Omental fat pad (tissue), 4 donors: ENCODE measurements at places on chromosomes 2 and 18. TPM values are rescaled to one million over a fixed set of nuclear protein-coding genes. Genes with fewer than 3 reads are reported as not detected.

GRCh38 chr18:11091746-11092145 lies 57.6 kb downstream of the PIEZO2 start:
- no peak for DNase-seq

DNA sequence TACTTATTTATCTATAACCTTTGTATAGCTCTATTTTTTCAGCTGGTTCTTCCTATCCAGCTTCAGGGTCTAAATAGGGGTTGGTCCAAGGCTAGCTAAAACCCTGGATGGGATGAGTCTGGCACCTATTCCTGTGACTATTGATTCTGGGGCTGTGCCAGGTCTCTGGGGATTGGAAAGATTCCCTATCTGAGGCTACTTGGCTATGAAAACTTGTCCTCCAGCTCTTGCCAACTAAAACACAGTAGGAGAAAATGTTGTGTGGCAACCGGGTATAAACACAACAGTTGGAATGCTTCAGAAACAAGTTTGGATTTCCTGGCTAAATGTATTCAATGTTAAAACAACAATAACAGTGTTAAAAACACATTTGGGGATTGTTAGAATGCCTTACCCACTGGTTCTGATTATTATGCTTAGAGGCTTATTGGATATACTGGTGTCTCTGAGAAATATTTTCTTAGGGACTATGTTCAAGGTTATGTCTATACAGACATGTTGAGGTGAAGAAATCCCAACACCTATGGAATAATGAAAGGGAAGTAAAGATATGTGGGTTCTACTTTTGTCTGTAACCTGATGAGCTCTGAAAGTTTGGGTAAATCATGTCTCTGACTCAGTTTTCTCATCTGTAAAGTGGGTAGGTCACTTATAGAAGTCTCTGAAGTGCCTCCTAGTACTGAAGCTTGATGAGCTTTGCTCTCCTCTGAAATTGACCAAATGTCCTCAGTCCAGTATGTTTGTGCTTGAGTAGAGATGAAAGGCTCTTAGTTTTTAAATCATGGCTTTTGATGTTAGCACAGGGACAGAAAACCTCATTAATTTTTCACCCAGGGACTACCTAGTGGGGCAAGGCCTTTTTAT lies 460.7 kb downstream of the MTX2 start:
- no peak for DNase-seq

DNA sequence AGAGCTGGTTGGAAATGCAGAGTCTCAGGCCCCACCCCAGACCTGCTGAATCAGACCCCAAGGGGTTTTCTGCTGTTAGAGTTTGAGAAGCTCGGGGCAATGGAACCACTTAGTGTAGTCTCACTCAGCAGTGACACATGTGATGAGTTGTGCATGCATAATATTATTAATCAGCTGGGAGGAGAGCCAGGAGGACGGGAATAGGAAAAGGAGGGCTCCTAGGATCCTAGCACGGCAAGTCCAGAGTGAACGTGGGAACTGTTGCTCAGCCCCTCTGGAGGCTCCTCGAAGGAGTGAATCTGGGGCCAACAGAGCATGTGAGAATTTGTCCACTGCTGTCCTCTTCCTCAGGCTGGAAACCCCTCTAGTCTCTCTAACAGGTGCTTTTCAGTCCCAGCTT lies 87.1 kb downstream of the HS1BP3 start:
- no peak for DNase-seq

DNA sequence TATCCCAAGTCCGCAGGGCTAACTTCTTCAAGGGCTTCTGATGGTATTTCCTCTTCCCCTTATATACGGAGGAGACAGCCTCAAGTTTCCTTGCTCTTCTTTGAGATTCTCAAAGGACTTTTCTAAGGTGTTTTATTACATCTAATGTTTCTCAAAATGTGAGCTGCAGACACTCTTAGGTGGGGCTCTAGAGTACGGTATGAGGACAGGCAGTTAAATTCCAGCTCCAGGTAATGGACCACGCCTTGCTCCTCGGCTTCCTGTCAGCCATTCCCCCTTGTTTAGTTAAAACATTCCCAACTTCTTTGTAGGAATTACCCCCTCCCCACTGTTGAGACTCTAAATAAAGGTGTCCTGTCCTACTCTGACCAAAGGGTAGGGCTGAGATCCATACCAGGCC lies 131.9 kb downstream of the IRS1 start:
- DNase-seq = no peak

- no peak for DNase-seq
These were observed 179.4 kb downstream of the ALPK2 start for GRCh38 chr18:58449464-58449863.

DNA sequence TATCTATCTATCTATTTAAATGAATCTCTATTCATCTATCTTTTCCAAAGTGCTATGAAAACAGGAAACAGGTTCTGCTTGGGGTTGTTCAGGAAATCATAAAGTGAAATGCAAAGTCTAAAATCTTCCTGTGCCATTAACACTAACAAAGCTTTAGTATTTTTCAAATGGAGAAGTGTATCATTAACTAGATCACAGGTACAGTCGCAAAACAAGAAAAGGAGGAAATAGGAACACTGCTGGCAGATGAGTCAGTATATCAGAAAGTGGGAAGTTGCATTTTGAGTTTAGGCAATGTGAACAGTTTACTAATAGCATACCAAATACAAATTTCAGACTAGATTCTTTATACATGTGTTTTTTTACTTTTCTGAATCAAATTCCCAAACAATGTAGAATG lies 888.5 kb upstream of the FSHR start:
- DNase-seq = no peak

DNA sequence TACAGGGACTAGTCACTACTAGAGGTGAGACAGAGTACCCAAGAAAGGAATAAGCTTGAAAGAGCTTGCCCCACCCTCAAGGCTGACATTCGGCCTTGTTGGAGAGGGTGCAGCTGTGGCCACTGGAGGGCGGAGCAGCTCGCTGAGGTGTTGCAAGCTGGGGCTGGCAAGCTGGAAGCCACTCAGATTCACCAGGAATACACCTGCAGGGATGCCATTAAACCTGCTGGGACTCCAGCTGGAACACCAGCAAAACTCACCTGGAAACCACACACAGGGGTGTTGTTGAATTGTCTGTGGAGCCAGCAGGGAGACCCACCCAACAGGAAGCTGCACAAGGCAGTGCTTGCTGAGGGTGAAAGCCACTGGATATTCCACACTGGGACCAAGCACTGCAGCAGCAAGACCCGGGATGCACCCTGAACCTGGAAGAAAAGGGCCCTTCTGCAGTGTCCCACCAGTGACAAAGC lies 26.1 kb downstream of the KCTD18 start:
- no peak for DNase-seq

- DNase-seq = no peak
These were observed 74.9 kb upstream of the APCDD1 start for GRCh38 chr18:10379522-10379921.

- DNase-seq = no peak
These were observed 566.2 kb downstream of the GALR1 start for GRCh38 chr18:77815666-77816338.

DNA sequence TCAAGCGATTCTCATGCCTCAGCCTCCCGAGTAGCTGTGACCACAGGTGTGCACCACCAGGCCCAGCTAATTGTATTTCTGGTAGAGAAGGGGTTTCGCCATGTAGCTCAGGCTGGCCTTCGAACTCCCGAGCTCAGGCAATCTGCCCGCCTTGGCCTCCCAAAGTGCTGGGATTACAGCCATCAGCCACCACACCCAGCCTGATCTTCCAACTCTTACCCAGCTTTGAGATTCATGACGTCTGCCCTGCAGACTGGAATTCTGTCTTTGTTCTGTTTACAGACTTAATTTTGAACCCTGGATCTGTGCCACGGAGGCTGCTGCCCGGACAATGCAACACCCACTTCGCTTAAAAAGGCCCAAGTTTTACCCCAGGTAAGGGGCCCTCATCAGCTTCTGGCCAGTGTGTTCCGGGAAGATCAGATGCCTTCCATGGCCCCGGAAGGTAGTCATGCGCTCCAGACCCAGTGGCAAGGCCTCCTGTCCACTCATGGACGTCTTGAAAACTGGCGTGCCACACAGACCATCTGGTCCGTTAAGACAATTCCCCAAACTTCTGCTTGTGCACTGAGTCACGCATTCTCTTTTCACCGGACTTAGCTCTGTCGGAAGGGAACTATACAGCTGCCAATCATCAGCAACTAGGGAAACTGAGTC lies 5.5 kb downstream of the PXDN start:
- DNase-seq = peak; percentile 21

GRCh38 chr2:116073731-116074130 lies 1631.3 kb downstream of the DPP10 start:
- DNase-seq = no peak

DNA sequence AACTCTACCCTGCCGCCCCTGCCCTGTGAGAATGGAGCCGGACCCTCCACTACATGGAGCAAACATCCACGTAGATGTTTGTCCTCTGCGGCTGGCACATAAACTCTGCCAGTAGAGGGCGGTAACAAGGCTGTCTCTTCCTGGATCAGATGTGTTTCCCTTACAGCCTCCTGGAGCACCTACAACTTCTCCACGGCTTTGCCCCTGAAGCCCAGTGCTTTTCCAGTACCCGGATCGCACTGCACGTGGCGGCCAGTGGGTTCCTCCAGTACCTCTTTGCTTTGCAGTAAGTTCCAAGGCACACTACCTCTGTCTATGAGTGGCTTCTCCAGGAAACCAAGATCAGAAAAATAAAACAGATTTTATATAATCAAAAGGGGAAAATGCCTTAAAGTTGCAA lies 651.3 kb downstream of the DCDC2C start:
- no peak for DNase-seq

DNA sequence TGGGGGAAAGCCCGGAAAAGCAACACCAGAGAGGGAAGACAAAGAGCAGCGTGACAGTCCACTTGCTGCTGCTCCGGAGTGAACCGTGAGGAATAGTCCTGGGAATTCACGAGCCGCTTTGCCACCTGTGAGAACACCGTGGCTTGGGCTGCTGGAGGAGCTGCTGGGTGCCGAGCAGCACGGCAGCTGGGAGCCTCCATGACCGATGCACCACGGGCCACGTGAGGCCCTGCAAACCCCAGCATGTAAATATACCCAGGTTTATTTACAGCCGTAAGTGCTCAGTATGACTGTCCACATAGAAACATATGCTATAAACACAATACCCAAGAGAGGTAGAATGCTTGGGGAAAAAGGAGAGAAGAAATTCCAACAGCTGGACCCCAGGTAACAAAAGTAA lies 65.1 kb downstream of the SMIM21 start:
- DNase-seq = no peak

DNA sequence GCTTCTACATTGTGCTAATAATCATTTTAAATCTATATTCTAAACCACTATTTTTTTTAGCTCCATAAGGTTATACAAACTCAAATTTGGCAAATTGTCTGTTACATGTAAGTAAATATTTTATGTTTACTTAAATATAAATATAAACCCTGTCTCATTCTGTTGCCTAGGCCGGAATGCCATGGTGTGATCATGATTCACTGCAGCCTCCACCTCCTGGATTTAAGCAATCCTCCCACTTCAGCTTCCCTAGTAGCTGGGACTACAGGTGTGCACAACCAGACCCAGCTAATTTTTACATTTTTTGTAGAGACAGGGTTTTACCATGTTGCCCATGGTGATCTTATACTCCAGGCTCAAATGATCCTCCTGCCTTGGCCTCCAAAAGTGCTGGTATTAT lies 124.7 kb downstream of the MEIS1 start:
- no peak for DNase-seq

DNA sequence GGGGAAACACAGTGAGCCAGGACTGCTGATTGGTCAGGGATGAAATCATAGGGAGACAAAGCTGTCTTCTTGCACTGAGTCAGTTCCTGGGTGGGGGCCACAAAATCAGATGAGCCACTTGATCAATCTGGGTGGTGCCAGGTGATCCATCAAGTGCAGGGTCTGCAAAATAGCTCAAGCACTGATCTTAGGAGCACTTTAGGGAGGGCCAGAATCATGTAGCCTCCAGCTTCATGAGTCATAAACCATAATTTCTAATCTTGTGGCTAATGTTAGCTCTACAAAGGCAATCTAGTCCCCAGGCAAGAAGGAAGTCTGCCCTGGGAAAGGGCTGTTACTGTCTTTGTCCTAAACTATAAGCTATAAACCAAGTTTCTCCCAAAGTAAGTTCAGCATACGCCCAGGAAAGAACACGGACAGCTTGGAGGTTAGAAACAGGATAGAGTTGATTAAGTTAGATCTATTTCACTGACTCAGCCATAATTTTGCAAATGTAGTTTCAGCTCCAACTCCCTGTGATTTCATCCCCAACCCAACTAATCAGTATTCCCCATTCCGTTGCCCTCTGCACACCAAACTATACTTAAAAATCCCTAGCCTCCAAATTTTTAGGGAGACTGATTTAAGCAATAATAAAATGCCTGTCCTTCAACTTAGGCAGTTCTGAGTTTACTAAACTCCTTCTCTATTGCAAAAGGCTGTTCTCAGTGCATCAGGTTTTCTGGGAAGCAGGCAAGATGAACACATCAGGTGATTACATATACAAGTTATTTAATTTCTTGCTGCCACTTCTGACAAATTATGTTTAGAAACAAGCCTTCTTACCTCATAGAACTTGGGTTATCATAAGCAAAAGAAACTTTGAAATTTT lies 226.9 kb upstream of the SPOPL start:
- no peak for DNase-seq

GRCh38 chr2:189762229-189762550 lies 402 bp downstream of the OSGEPL1 start:
- no peak for DNase-seq

DNA sequence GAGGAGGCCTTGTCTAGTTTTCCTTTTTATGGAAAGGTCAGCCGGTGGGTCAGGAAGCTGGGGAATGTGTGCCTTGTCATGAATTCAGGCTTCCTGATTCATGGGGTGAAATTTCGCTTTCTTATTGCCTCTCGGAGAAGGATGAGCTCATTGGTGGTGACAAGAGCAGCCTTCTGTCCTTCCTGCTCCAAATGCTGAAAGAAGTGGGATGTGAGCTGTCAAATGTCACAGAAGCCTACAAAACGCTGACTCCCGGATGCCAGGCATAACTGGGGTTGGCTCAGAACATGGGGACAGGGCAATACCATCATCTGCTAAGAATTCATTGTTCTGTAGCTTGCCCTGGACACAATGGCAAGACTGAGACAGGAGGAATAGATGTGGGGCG lies 55.8 kb upstream of the FAM136A start:
- DNase-seq = no peak

- DNase-seq = no peak
These were observed 6.2 kb upstream of the MATN3 start for GRCh38 chr2:20018601-20019152.

GRCh38 chr2:37851828-37852584 lies 73.1 kb upstream of the RMDN2 start:
- no peak for DNase-seq

Gene KIF5C
- total RNA-seq = 4.5 TPM

Gene DSG1
- total RNA-seq = not detected

Gene PTPRN
- total RNA-seq = 0.12 TPM

Gene CTDP1
- total RNA-seq = 18.6 TPM

Gene FOXD4L1
- total RNA-seq = not detected

Gene MERTK
- 29.4 TPM for total RNA-seq

Gene CROCC2
- not detected for total RNA-seq

Gene ARL5A
- total RNA-seq = 44.2 TPM

Gene CABYR
- total RNA-seq = 5.3 TPM

Gene DAW1
- total RNA-seq = 11.0 TPM

Gene ATOH8
- total RNA-seq = 17.1 TPM

Gene MC5R
- total RNA-seq = not detected
